ENCODE measurements at places on chromosomes 13 and 19.

DNA sequence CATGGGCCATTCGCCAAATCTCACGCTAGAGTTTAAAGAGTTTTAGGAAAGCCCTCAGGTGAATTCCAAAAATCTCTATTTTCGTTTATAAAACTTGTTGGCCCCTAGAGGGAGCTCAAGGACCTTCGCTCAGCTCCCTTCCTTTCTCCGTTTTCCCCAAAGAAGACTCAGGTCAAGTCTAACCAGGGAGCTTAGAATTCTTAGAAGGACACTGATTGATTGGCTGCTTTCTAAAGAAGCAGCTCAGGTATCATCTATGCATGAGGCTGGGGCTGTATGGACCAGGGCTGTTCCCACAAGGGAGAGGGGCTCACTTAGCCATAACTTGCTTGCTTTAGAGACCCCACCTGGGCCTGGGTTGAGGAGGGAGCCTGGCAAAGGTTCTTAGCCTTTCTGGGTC, 20.5 kb downstream of the DZIP1 start:
- DNase-seq, result peak; percentile 58

- DNase-seq, result no peak
Measured at GRCh38 chr13:35387682-35388250, 88.7 kb downstream of the MAB21L1 start.

- no peak for DNase-seq
Measured at GRCh38 chr19:33387351-33388230, 14.1 kb downstream of the CEBPG start.

- DNase-seq, result no peak
Measured at GRCh38 chr13:53398051-53398450, 369.4 kb downstream of the OLFM4 start.

DNA sequence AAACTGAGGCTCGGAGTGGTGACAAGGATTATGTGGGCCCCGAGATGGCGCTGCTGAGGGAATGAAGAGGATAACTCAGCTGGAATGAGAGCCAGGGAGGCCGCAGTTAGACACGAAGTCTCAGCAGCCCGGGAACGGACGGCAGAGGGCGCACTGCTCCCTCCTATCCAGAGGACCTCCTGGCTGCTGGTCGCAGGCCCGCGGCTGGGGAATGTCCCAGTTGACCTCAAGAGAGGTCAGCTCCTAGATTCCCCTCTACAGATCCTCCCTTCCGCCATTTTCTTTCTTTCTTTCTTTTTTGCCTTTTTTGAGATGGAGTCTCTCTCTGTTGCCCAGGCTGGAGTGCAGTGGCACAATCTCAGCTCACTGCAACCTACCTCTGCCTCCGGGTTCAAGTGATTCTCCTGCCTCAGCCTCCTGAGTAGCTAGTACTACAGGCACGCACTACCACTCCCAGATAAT, 24.1 kb upstream of the ASPDH start:
- DNase-seq, result peak; percentile 52

GRCh38 chr19:1438933-1439354, 748 bp downstream of the RPS15 start:
- DNase-seq, result no peak

GRCh38 chr13:88925954-88926353, 1254.8 kb downstream of the SLITRK5 start:
- DNase-seq, result no peak

DNA sequence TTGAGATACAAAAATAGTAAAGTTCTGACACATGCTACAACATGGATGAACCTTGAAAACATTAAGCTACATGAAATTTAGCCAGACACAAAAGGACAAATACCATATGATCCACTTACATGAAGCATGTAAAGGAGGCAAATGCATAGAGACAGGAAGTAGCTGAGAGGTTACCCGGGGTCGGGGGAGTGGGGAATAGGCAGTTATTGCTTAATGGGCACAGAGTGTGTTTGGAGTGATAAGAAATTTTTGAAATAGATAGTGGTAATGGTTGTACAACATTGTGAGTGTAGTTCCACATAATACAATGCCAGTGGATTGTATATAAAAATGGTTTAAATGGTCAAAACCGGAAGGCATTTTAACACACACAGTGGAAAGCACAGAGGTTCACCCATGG, 4.3 kb downstream of the N4BP2L1 start:
- no peak for DNase-seq

GRCh38 chr19:45781214-45782161, 802 bp downstream of the DMPK start:
- DNase-seq, result no peak

DNA sequence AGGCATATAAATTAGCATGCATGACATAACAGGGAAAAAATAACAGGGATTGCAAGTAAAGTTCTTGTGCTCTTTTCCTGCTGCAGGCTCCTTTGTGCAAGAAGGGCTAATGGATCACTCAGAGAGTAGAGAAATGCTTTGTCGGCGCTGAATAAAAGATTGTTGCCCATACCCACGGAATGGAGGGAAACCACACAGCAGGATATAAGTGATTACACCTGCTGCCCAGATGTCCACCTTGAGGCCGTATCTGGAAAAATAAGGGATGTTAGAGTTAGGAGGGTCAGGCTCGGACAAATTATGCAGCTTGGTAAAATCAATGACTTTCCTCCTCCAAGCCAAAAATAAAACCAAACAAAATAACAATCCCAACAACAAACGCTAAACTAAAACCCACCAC, 322.3 kb downstream of the DCLK1 start:
- no peak for DNase-seq

GRCh38 chr13:100944791-100945345, 270.3 kb upstream of the TMTC4 start:
- no peak for DNase-seq

DNA sequence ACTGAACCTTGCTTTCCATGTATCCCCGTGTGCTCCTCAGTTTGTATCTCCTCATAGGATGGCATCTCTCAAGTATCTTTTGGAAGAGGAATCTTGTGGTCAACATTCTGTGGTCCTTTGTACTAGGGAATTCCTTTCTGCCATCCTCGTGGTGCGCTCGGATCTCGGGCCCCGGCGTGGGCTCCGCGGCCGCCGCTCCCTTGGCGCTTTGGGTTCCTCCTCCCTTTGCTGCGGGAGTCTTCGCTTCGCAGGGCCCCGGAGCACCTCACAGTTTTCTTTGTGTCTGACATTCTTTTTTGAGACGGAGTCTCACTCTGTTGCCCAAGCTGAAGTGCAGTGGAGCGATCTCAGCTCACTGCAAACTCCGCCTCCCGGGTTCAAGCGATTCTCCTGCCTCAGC, 264.7 kb downstream of the IRS2 start:
- DNase-seq, result no peak

DNA sequence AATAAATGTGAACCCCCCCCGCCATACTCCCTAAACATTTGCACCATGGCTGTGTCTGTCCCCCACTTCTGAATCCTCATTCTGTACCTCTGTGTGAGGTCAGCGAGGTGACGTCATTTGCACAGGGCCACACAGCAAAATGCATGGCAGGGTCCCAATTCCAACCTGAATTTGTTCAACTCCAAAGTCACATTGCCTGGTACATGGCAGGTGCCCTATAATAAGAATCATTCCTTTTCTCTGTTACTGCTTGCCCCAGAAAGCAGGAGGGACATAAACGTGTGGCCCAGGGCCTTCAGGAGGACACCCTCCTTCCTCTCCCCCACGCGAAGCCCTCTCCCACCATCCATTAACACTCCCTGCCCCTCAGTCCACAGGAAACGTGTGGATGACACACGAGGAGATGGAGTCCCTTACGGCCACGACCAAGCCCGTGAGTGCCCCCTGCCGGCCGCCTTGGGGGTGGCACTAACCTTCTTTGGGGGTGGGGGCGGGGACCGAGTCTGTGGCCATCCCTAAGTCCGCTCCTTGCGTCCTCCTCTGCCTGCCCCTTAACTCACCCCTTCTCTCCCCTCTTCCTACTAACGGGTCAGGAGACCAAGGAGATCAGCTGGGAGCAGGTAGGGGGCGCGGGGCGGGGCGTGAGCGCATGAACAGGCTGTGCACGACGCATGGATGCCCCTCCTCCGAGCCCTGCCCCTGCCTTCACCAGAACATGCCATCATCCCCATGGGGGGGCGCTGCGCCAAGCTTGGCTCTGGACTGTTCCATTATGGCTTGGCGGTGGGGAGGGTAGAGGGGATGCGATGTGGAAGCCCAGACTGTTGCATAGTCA, 9.4 kb downstream of the HRC start:
- DNase-seq, result peak; percentile 73

DNA sequence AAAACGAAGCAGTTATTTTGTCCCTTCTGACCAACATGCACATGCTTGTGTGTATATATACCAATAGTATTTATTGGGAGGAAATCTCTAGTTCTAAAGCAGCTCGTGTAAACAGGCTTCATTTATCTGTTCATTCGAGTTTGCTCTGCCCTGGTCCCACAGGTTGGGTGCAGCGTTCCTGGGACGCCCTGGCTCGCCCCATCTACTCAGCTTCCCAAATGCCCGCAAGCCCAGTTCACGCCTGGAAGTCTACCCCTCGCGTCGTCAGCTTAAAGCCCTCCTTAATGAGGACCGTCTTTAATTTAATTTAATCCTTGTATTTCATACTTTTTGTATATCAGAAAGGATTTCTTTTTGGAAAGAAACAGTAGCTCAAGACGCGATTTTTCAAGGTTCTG, 604 bp downstream of the THSD1 start:
- DNase-seq, result no peak

DNA sequence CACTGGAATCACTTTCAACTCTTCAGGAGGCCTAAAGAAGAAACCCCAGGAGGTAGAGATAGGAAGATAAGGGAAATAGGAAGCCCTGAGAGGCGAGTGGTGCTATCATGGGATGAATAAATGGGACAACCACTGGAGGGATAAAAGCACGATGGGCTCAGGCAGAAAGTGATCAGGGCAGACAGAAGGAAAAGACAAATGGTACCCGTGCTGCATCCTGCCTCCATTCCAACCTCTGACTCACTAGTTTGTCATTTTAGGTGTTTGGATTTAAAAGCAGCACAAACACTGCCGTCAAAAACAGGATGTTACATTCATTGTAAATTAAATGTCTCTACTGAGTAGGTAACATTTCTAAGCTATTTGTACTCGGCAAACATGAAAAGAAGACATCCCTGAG, 314.3 kb upstream of the HTR2A start:
- DNase-seq, result peak; percentile 51

GRCh38 chr19:19054315-19054938, 9.4 kb upstream of the SLC25A42 start:
- no peak for DNase-seq

GRCh38 chr19:1374250-1374577, 9.5 kb upstream of the NDUFS7 start:
- DNase-seq, result no peak

GRCh38 chr13:80862456-80862855, 521.5 kb upstream of the SPRY2 start:
- DNase-seq, result no peak

DNA sequence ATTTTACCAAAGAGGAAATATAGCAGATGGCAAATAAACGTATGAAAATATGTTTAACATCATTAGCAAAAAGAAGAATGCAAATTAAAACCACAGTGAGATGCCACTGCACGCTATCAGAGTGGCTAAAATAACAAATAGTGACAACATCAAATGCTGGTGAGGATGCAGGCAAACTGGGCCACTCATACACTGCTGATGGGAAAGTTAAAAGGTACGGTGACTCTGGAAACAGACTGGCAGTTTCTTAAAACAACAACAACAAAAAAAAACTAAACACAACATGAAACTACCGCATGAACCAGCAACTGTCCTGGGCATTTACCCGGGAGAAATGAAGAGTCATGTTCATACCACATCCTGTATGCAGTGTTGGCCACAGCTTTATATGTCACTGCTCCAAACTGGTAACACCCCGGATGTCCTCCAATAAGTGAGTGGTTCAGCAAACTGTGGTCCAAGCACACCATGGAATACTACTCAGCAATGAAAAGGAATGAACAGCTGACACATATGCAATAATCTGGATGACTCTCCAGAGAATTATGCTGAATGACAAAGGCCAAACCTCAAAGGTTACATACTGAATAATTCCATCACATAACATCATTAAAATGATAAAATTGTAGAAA, 22.3 kb downstream of the EPS15L1 start:
- peak; percentile 69 for DNase-seq

DNA sequence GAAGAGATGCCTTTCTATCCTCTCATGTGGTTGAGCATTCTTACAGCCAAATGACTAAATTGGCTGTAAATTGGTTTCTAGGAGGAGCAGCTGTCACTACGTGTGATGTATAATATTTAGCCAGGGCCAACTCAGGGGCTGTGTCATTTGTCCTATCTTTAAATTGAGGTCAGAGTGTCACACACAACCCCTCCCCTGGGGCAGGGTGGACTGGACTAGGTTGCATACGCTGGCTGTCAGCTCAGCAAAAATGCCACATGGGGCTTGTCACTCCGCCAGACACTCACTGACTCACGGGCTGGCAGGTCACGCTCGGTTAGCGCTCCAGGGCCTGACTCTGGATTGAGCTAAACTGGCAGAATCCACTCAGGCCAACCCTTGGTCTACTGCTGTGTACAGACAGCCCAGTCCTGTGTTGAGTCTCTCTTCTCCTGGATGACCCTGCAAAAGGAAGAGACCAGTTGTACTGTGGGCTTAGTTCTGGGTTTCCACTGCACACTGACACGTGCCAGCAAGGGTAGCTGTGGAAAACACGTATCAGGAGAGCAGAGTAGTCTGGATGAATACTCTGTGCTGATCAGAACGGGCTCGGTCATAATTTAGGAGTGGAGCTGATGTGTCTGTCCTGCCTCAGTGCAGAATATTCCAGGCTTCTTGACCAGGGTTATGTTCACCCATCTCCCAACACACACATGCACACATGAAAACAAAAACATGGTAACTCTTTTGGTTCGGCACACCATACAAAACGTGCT, 29.1 kb downstream of the SHISA2 start:
- no peak for DNase-seq

- DNase-seq, result no peak
Measured at GRCh38 chr19:19074196-19074882, 10.5 kb downstream of the SLC25A42 start.

GRCh38 chr13:99585609-99586008, 84.3 kb downstream of the TM9SF2 start:
- DNase-seq, result no peak

DNA sequence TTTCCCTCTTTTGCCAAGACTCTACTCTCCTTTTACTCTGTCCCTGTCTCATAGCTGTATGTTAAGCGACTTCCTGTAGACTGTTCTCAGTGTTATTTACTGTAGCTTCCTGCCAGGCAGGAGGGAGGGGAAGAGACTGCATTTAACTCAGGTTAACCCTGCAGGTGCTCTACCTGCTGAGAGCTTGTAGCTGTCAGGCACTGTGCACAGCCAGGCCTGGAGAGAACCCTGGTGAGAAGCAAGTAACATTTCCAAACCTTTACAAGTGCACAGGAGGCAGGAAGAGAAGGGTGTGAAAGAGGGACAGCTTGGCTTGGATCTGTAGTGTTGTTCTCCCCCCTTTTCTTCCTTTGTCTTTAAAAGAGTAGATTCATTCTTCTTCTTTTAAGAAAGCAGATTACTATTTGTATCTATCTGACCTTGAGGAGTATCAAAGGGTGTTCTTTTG, 167.1 kb downstream of the LMO7 start:
- no peak for DNase-seq
